ENCODE measurements at places on chromosomes 1 and 21.

DNA sequence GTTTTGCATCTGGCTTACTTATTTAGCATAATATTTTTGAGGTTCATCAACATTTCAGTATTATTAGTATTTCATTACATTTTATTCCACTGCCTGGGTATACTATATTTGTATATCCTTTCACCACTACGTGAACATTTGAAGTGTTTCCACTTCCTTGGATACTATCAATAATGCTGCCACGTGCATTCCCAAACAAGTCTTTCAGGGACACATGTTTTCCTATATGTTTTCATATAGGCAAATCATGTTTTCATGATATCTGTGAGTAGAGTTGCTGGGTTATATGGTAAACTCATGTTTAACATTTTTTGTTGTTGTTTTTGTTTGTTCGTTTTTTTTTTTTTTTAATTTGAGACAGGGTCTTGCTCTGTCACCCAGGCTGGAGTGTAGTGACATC, 380.1 kb downstream of the OMA1 start:
- no peak for DNase-seq

GRCh38 chr1:226111098-226111882, 48.8 kb downstream of the H3-3A start:
- no peak for DNase-seq

DNA sequence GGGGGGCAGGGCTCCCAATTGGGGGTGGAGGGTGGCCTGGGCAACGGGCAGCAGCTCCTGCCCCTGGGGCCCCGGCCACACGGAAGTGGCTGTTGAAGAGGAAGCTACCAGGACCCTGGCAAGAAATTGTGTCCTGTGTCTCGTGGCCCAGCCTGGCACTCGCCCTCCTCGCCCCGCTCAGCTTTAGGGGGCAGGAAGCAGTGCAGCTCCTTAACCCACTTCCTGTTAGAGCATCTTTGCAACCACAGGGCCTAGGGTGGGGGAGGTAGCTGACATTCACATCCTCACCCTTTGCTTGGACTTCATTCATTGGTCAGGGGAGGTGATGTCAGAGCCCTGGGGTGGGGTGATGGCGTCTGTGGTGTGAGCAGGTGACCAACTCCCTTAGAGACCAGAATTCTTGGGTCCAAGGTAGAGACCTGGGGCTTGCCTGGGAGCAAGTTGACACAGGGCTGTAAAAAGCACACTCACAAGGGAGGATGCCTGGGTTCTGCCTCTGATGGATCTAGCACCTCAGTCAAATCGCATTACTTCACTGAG, at the start of gene ARHGAP30:
Gene ARHGAP30, minus strand, starts transcription at position 161 of the 540 bp plus-strand sequence. CDS start 267 bp downstream, outside the sequence.
- DNase-seq: peak; percentile 61

DNA sequence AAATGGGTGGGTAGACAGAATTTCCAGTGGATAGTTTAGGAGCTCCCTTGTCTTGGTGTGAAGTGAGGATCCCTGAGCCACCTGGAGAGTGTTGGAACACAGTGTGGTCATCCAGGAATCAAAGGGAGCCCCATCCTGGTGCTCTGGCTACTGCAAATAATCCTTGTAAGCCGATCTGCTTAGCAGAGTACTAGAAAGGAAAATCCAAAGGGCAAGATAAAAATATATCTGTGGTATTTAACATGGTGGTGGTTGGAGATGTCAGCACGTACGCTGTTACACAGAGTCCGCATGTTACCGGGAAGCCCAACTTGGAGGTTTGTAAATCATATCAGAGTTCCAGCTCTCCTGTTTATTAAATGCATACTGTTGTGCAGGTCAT, 39.0 kb downstream of the VANGL1 start:
- no peak for DNase-seq

- DNase-seq: no peak
These were observed 24.9 kb downstream of the OLFML2B start for GRCh38 chr1:161998811-161999210.

GRCh38 chr1:76093522-76094312, 19.2 kb downstream of the ST6GALNAC3 start:
- no peak for DNase-seq

- no peak for DNase-seq
These were observed 10.0 kb downstream of the AHDC1 start for GRCh38 chr1:27593678-27594563.

- no peak for DNase-seq
These were observed 19.3 kb downstream of the OSBPL9 start for GRCh38 chr1:51636191-51636590.

DNA sequence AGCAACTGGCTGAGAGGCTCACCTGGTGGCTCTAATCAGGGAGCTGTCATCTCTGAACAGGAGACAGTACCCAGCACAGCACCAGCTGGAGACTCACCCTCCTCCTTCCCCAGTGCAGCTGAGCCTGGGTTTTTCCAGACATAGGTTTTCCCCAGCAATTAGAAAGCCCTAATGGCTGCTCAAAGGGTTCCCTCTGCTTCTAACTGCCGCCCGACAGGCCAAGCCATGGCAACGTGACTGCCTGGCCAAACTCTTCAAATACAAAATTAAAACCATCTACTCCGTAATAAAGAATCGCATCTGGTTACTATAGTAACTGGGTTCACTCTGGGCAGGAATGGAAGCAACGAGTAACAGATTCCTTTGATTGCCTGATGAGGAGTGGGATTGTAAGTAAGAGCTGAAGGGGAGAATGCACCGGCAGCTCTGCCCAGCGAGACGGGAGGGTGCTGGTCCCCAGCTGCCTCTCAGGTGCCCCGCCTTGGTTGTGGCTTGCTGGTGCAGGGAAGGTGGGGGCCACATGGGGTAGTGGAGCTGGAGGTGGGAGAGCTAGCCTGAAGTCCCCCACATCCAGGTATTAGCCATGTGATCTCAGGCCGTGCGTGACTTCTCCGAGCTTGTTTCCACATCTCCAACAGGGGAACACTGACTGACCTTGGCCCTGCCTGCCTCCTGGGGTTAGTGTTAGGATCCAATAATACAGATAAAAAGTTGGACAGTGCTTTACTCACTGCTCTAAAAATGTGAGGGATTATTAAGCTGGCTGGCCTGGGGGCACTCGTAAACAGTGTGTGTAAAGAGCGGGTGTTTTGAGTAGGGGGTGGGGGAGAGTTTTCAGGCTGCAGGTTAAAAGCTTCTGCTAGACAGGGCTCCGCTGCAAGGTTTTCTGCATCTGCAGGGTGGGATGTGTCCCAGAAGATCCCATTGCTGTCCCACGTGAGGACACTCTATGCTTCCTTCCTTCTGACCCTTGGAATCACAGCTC, 94.2 kb downstream of the KCNN3 start:
- no peak for DNase-seq

DNA sequence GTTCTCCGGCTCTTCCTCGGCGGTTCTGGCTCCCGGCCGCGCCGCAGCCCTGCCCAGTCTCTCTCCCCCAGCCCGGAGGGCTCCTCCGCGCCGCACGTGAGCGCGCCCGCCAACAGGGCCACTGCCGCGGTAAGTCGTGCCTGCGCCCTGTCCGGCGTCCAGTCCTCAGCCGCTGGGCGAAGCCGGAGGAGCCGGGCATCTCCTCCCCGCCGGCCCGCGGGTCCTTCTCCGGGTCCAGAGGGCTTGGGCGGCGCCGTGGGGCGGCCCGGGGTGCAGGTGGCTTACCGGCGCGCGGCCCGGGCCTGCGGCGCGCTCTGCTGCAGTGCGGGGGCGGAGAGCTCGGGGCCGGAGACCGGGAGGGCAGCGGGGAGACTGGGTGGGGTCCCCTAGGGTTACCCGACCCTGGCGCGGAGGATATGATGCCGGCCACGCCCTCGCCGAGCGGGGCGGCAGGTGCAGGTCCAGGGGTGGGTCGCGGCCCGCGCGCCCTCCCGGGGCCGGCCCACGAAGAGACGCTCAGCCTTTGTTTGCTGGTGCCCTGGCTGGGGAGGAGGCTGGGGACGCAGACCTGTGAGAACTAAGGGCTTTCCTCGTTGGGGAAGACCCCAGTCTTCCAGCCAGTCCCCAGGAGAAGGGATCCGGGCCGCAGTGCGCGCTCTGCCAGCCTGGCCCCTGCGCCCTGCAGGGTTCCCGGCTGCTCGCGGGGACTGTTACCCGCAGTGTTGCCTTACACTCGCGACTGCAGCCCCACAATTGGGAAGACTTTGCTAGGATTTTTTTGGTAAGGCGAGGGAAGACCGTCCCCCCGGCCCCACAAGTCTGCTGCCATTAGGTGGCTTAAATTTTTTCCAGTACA, at the start of gene DOP1B:
Gene DOP1B, plus strand, starts transcription at position 10 of the 856 bp plus-strand sequence. CDS start 7,910 bp downstream, outside the sequence.
- peak; percentile 18 for DNase-seq

DNA sequence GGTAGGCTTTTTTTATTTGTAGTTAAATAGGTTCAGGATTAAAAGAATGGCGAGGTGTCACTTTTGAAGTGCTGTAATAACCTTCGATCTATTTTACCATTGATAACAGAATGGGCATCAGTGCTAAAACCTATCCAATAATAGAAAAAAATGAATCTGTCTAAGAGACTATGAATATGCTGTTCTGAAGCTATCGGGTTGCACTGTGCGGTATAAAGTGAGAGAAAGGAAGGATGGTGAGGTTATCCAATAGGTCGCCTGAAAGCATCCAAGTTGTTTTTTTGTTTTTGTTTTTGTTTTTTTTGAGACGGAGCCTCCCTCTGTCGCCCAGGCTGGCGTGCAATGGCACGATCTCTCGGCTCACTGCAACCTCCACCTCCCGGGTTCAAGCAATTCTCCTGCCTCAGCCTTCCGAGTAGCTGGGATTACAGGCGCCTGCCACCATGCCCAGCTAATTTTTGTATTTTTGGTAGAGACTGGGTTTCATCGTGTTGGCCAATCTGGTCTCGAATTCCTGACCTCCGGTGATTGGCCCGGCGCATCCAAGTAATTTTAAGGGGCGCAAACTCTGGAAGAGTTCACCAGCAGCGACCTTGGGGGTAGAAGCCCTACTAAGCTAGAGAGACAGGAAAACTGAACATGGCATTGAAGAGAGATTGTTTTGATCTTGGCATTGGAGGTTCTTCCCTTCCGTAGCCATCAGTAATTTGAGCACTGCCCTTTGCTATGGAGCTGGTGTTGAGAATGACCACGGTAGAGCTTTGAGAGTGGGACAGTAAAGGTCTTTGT, 8.7 kb upstream of the MDM4 start:
- no peak for DNase-seq

DNA sequence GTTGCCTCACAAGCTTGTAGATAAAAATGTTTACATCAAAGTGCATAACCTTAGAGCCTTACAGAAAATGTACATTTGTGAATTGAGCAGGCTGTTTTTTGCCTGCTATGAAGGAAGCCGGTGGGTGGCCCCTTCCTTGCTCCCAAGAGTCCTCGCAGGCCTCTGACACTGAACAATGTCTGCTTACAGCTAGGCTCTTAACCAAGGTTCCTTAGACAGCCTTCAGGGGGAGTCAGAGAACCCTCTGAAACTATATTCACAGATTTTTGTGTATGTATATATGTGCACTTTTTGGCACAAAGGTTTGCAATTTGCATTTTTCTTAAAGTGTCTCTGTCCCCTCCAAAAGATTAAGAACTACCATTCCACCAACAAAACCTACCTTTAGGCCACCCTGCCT, 282.6 kb downstream of the BARHL2 start:
- no peak for DNase-seq

DNA sequence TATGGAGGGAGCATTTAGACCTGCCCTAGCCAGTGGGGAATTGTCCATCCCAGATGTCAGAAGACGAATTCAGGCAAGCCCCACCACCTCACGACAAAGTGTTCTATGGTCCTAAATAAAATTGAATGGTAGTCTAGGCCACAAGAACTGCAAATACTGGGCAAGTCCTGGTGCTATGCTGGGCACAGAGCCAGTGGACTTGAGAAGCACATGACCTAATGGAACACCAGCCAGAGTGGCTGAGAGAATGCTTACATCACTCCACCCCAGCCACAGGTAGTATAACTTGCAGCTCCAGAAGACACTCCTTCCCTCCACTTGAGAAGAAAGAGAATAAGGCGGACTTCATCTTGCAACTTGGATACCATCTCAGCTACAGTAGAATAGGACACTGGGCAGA, 567.3 kb upstream of the CXADR start:
- no peak for DNase-seq

- DNase-seq: no peak
These were observed 30.7 kb downstream of the CDCA8 start for GRCh38 chr1:37723072-37723389.

GRCh38 chr21:45084881-45085536, 10.6 kb downstream of the ADARB1 start:
- DNase-seq: no peak

DNA sequence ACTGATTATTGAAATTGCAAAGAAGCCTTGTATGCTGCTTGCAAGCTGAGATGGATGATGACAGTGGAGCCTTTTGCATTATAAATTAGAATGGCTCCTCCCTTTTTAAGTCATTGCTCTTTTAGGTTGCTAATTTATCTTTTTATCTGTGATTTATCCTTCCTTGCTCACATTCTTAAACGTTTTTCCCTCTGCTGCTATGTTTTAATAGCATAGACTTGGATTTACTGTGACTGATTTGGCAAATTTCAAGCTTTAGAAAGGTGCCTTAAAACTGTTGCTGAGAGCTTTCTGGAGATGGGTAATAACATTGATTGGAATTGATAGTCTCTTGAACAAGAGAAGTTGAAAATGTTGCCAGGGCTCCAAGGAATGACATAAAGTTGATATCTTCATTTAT, 313.5 kb upstream of the SGIP1 start:
- DNase-seq: no peak

DNA sequence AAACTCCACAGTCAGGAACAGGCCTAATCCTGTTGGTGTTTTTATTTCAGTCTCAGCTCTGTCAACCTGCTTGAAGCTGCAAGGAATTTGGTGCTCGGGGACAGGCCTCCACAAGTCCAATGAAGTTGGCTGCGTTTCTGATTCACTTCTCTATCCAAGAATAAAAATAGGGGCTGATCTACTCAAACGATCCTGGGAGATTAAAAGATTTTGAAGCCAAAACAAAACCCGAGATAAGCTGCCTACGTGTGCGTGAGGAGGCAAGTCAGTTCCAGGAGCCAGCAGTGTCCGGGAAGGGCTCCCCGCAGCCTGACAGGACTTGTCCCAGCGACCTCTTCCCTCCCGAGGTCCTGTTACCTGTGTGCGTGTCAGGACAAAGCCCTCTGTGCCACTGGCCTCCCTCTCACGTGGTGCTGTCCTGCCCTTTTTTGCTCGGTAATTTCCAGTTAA, 98.0 kb downstream of the ETS2 start:
- no peak for DNase-seq

- DNase-seq: no peak
These were observed 31.7 kb downstream of the UBASH3A start for GRCh38 chr21:42435401-42435800.

DNA sequence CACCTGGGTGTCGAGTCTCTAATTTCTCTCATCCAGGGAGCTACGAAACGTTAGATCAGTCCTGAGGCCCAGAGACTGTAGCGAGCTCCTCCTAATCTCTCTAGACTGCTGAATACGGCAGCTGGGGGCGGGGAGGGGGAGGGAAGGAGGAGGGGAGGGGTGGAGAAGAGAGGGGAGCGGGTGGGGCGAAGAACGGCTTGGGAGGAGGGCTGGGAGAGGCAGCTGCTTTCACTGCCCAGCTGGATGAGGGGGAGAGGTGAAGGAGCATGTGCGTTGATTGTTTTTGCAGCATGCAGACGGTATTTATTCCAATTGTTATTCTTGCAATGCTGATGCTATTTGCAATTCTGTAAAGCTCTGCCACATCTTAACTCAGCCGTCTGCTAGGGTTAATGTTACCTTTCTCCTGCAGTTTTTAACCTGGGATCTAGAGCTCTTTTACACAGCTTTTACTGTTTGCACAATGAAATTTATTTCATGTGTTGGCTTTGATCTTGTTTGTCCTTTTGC, 790 bp downstream of the DNAJC6 start:
- DNase-seq: no peak
